CD4-positive, alpha-beta T cell treated with Interleukin-4 for 1 hour (primary cell): ENCODE measurements at places on chromosomes 13 and 19.

- peak; percentile 40 for DNase-seq
Measured at GRCh38 chr19:1265615-1266128, 3.5 kb upstream of the CIRBP start.

DNA sequence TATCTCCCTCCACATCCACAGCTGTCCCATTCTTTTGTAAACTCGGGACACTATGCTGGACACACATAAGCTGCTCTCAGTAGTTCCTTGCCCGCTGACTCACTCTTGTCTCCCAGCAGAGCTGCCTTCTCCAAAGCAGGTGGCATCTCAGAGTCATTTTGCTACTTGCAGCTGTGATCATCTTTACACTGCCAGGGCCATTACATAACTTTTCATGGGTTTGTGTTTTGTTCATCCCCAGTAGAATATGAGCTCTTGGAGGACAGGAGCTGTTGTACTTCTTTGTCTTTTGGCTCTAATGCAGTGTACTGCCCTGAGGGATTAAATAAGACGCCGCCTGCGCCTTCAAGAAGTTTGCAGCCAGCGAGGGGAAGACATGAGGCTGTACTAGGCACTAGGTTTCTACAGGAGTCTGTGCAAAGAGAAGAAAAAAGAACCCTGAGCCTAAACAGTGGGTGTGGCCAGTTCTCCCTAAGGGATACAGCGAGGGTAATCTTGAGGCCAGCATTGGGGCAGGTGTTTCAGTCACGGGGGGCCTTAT is 40.8 kb upstream of the GPR183 start:
- no peak for DNase-seq

DNA sequence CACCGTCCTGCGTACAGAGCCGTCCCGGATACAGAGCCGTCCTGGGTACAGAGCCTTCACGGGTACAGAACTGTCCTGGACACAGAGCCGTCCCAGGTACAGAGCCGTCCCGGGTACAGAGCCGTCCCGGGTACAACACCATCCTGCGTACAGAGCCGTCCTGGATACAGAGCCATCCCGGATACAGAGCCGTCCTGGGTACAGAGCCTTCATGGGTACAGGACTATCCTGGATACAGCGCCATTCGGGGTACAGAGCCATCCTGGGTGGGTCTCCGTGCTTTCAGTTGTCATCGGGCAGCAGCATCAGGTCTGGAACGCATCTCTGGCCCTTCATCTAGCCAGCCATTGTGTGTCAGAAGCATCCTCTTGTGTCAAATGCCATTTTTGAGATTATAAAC is 222.3 kb upstream of the SOX1 start:
- DNase-seq: no peak

DNA sequence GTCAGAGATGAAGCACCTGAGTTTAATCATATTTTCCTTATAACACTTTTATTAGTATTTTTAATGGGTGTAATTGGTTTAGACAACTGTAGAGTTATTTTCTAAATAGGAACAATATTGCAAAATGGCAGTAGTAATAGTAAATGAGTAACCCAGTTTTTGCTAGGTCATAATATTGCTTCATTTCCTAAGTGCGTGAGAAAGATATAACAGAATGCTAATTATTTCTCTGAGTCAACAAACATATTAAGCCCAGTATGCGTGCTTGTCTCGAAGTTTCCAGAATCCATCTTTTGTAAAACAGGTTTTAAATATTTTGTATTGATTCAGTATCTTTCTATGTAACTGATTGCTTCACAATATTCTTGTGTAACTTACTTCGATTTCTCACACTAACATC is 315.3 kb downstream of the MYO16 start:
- no peak for DNase-seq

- peak; percentile 24 for DNase-seq
Measured at GRCh38 chr19:947707-948539, 22.1 kb downstream of the ARID3A start.

DNA sequence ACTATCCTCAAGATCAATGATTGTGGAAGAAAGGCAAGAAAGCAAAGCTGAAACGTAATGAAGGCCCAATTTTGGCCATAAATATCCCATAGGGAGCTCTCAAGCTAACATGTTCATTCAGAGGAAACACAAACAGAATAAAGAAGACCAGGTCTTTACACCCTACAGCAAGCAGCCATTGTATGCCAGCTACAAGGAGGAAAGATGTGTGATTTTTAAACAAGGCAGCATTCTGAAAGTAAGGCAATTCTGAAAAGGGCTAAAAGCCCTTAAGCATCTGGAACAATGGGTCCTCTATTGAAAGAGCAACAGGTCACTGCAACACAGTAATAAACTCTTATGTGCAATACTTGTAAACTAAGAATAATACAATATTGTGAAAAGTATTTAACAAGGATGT is 1002.4 kb downstream of the SLITRK1 start:
- DNase-seq: no peak

- no peak for DNase-seq
Measured at GRCh38 chr13:104779311-104779993, 1713.2 kb upstream of the SLC10A2 start.

GRCh38 chr19:23283925-23284324 is 33.7 kb upstream of the ZNF724 start:
- DNase-seq: peak; percentile 62

GRCh38 chr13:39811696-39812095 is 156.2 kb downstream of the COG6 start:
- DNase-seq: no peak

DNA sequence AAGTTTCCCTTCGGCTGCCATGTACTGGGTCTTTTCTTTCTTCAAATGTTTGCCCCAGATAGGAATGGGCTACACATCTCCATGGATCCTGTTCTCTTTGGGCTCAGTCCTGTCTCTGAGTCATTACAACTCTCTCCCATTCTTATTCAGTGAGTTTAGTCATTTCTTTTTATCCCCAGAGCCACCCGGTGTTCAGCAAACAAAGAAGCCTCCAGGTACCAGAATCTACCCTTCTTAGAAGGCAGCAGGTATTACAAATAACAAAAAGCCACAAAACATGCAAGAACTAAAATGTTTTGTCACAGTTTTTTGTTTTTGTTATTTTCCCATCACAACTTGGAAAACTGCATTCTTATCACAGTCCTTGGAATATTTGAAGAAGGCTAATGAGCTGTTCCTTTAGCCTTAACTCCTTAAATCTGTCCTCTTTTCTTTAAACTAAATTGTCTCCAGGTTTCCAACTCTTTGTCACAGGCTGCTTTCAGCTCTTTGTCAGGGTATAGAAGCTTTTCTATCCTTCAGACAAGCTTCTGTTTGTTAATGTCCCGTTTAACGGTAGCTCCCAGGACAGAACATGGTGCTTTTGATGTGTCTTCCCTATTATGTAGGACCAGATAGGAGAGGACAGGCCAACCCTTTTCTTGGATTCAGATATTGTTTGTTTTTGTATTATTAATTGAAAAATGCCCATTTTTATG is 215.5 kb upstream of the HTR2A start:
- DNase-seq: no peak

- DNase-seq: peak; percentile 2
Measured at GRCh38 chr19:400976-401865, 7.7 kb downstream of the C2CD4C start.

GRCh38 chr13:109939838-109940237 is 153.5 kb upstream of the IRS2 start:
- no peak for DNase-seq

- no peak for DNase-seq
Measured at GRCh38 chr13:60617991-60618733, 221.1 kb downstream of the TDRD3 start.

- DNase-seq: peak; percentile 56
Measured at GRCh38 chr13:73715114-73715910, 418.9 kb downstream of the KLF12 start.

- DNase-seq: no peak
Measured at GRCh38 chr13:21100994-21101757, 39.8 kb upstream of the LATS2 start.

DNA sequence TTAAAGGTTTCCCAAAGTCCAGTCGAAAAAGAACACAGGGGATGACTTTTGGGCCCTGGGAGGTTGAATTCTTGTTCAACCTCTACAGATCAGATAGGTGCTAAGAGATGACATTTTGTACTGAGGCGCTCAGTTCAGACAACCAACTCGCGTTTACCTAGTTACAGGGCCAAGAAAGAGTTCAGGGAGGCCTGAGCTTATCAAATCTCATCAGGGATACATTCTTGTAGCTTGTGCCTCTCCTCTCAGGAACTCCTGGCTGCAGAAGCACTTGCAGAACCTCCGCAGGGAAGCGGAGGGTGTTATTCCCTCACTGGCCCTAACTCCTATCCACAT is 825 bp downstream of the ZNF776 start:
- no peak for DNase-seq

GRCh38 chr13:27043013-27043412 is 128.6 kb downstream of the USP12 start:
- no peak for DNase-seq

DNA sequence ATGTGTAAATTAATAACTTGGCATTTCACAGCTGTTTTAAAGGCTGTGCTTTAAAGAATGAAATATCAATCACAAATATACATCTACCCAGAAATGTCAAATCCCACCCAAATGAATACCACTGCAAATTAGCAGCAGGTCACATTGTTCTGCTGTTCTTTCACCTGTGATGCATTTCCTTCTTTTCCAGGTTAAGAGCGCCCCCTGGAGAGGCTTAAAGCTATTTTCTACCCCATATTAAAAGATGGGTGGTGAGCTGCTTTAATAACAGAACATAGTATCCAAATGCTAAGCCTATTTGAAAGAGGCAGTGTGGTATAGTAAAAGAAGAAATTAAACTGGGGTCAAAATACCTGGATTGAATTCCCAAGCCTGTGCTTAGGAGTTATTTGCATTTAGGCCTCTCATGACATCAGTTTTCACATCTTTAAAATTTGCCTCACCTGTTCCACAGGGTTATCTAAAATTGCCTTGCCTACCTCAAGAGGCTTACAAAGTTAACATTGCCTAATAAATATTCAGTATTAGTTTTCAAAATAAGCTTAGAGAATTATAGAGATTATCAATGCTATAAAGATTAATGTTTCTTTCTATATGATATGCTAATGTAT is 396.9 kb upstream of the SLITRK5 start:
- DNase-seq: no peak

DNA sequence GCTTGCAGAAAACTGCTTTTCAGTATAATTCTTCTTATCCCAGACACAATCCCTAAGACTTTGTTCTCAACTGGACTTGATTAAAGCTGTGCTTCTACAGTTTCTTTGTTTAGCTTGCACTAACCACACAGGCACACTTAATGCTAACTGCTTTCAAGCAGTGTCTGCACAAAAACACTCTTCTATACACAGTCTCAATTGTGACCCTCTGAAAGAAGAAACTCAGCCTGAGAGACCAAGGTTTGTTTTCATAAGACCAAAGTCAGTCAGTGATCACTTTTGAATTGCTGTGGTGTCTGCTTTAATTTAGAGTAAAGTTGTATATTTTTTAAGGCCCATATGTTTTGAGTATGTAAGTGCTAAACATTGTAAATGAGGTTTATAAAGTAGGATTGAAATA is 431.2 kb downstream of the KCTD12 start:
- DNase-seq: no peak

- peak; percentile 20 for DNase-seq
Measured at GRCh38 chr13:78659732-78660494, 958 bp upstream of the OBI1 start.

DNA sequence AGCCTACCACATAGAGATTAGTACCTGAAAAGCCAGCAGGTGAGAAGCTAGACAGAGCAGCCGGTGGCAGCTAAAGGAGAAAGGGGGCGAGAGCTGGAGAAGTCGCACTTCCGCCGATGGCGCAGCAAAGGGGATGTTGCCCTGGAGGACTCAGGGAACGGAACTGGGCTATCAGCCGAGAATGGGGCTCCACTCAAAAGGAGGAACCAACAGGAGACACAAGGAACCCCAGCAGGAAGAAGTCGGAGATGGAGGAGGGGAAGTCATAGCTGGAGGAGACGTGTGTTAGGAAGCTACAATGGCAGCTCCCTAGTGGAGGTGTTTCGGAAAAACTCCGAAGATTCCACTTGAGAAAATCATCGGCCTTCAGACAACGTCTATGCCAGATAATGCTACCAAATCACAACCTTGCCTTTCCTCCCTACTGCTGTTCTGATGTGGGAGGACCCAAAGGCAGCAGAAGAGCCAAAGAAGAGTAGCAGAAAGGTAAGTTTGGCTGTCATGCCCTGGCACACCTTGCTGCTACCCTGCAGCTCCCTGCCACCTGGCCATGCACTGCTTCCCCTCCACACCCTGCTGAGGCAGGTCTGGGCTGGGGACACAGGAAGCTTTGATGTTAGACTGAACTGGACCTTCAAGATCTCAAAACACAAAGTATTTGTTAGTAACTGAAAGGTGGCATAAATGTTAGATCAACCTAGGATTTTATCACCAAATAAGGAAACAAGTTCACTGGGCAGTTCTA is 127.9 kb downstream of the DLEU7 start:
- DNase-seq: peak; percentile 57

DNA sequence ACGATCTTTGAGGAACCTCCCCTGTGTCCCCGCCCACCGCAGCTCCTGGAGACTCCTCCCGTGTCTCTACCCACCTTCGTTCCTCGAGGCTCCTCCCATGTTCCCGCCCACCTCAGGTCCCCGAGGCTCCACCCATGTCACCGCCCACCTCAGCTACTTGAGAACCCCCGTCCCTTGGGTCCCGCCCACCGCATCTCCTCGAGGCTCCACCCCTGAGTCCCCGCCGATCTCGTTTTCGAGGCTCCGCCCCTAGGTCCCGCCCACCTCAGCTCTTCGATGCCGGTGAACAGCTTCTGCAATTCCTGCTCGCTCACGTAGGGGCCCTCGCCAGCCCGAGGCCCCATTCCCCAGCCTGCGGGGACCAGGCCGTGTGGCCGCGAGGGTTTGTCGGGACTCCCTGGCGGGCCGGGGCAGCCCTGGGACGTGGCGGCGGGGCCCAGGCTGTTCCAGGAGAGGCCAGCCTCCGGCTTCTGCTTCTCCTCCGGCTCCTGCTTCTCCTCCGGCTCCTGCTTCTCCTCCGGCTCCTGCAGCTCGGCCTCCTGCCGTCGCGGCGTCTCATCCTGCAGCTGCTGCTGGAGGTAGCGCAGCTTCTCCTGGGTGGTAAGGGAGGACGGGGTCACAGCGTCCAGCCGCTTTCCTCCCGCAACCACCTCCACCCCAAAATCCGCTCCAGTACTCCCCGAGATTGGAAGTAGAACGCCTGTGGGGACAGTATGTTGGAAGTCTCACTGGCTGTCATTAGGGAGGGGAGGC is 16.7 kb downstream of the TSKS start:
- peak; percentile 75 for DNase-seq

DNA sequence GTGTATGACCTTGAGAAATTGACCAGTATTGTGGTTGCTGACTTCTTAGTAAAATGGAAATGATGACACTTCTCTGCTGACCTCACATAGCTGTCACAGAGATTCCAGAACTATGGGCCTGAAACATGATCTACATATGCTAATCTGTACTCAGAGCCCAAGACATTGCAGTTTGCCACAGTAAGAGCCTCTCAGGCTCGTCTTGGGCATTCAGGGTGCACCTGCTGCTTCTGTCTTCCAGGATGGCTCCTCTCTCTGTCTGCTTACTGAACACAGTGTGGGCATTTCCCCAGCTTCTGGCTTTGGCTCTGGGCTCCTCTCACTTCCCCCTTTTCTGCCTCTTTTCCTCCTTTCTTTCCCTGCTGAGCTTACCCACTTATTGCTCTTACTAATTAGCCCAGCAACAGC is 22.3 kb upstream of the SLC46A3 start:
- DNase-seq: no peak

GRCh38 chr19:11210656-11210928 is 13.2 kb upstream of the KANK2 start:
- DNase-seq: no peak
